ENCODE measurements at places on chromosomes 5 and 9.

DNA sequence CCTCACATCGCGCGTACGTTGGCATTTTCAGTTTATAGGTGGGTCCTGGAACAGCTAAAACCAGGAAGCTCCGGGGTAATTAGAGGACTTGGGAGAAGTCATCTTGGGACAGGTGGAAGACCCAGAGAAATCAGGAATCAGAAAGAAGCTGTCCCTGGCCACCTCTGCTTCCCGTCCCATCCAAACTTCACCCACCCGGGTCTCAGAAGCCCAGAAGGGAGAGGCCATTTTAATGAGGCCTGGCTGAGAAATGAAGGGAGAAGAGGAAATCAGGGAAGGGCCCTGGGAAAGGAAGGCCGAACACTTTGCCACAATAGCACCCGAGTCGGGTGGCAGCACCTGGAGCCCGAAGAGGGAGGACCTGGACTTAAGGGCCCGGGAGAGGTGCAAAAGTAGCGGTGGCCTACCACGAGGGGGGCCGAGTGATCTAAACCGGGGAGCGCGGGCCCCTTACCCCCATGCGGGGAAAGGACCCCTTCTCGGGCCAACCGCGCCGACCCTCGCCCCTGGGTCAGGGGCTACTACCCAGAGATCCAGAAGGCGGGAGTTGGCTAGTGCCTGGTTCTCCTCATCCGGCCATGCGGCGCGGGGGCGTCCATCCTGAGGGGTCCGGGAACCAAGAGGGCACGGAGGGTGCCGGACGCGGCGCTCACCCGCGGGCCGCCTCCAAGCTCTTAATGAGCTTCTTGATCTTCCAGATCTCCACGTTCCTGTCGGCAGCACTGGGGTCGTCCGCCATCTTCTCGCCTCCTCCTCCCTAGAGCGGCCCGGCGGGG, 668 bp downstream of the ETF1 start:
- H3K27ac ChIP-seq: peak overlapping the region; percentile 78
- H3K36me3 ChIP-seq: peaks cover 41% of the 10 kb centered on the region
- no peaks in the 10 kb centered on the region for H3K27me3 ChIP-seq
- peak overlapping the region; percentile 96 for H3K4me3 ChIP-seq
- H3K4me1 ChIP-seq: peaks cover 19% of the 10 kb centered on the region

DNA sequence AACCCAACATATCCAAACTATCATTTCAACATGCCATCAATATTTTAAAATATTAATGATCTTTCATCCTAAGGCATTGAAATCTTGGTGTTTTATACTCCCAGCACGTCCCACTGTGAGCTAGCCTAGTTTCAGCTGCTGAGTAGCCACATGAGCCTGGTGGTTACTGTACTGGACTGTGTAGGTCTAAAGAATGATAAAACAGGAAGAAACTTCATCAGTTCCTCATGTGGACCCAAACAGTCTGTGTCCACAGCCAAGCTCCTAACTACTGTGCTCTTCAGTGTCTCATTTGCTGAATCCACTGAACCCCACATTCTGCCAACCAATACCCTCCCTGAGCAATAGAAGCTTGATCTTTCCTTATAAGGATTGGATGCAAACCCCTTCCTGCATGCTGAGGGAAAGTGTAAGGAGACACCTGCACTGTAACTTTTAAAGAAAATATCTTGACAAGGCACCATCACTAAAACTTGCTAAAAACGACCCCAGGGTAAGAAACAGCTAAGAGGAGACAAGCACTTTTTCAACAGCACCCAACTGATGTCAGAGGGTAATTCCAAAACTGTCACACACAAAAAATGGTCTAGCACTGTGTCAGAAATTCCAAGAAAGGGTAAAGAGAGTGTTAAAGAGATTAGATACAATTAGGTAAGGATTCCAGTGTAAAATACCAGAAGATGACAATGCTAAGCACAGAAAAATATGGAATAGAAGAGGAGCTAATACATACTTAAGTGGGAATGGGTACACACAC, 126.9 kb downstream of the SPOCK1 start:
- H3K36me3 ChIP-seq: no peaks in the 10 kb centered on the region
- H3K4me3 ChIP-seq: no peak overlapping the region
- H3K4me1 ChIP-seq: no peaks in the 10 kb centered on the region
- H3K27ac ChIP-seq: no peak overlapping the region

DNA sequence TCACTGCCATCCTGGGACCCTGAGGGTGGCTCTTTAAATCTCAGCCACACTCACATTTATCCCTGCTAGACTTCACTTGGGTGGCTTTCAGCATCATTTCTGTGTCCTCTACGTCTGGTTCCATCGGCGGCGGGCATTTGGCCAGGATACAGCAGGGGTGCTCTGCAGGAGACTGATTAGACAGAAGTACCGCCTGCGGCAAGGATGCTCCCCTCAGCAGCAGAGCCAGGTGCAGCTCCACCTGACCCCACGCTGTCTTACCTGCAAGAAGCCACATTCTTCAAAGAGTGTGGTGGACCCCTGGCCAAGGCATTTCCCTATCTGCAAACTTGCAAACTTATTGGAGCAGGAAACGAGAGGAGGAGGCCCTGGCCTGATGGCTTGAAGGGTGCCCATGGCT, 309.8 kb upstream of the IRX4 start:
- no peak overlapping the region for H3K27ac ChIP-seq
- no peak for DNase-seq
- peaks cover 43% of the 10 kb centered on the region for H3K27me3 ChIP-seq
- H3K4me1 ChIP-seq: no peaks in the 10 kb centered on the region

GRCh38 chr9:123483191-123483803, 127.3 kb downstream of the CRB2 start:
- no peak overlapping the region for H3K4me3 ChIP-seq
- H3K27ac ChIP-seq: no peak overlapping the region
- no peak for DNase-seq
- no peaks in the 10 kb centered on the region for H3K27me3 ChIP-seq
- H3K4me1 ChIP-seq: no peaks in the 10 kb centered on the region
